Dermis microvascular lymphatic vessel endothelial cell (primary cell): ENCODE measurements at places on chromosomes 11 and 22. TPM values are rescaled to one million over a fixed set of nuclear protein-coding genes. Genes with fewer than 3 reads are reported as not detected.

The OR52A1 gene
- not detected in 2 replicates for total RNA-seq

The CCDC116 gene
- under 0.01 and 0.13 TPM in 2 replicates for total RNA-seq

The SYT8 gene
- under 0.01 and 0.13 TPM in 2 replicates for total RNA-seq

The MPZL3 gene
- 3.2 and 3.7 TPM in 2 replicates for total RNA-seq

The MMP27 gene
- total RNA-seq: not detected in 2 replicates

The ALDH3B2 gene
- not detected in 2 replicates for total RNA-seq

The SPDYC gene
- total RNA-seq: not detected in 2 replicates

The TEX12 gene
- total RNA-seq: not detected in 2 replicates

The OR6A2 gene
- under 0.01 and 0.25 TPM in 2 replicates for total RNA-seq

The SCGB1A1 gene
- total RNA-seq: not detected in 2 replicates

The JAM3 gene
- total RNA-seq: 8.6 and 15.8 TPM in 2 replicates

The ATXN10 gene
- 59.6 and 88.6 TPM in 2 replicates for total RNA-seq

The KIF18A gene
- 3.2 and 8.7 TPM in 2 replicates for total RNA-seq

The MMP10 gene
- 3.5 and 10.1 TPM in 2 replicates for total RNA-seq

The ARHGEF17 gene
- total RNA-seq: 29.8 and 59.0 TPM in 2 replicates

The ANKK1 gene
- not detected in 2 replicates for total RNA-seq

The CRYAB gene
- total RNA-seq: 0.13 TPM in 2 replicates

The CHCHD10 gene
- 7.4 and 15.2 TPM in 2 replicates for total RNA-seq

The SNAP29 gene
- 6.9 and 8.2 TPM in 2 replicates for total RNA-seq

The ADM2 gene
- 0.13 and 0.25 TPM in 2 replicates for total RNA-seq

The OR2AT4 gene
- not detected in 2 replicates for total RNA-seq

The SF3A1 gene
- 11.3 and 17.3 TPM in 2 replicates for total RNA-seq

The PDE3B gene
- total RNA-seq: 0.13 and 0.51 TPM in 2 replicates

The FGF3 gene
- not detected in 2 replicates for total RNA-seq

The C11orf87 gene
- total RNA-seq: not detected in 2 replicates

The MS4A2 gene
- not detected in 2 replicates for total RNA-seq

The RAB38 gene
- total RNA-seq: 1.5 and 2.4 TPM in 2 replicates

The PATL1 gene
- 4.2 and 10.1 TPM in 2 replicates for total RNA-seq

The PDGFB gene
- total RNA-seq: 22.6 and 47.0 TPM in 2 replicates

The C11orf52 gene
- total RNA-seq: 0.13 and 0.39 TPM in 2 replicates

The PIH1D2 gene
- 0.51 and 1.2 TPM in 2 replicates for total RNA-seq

The DGCR6 gene
- 0.25 and 0.51 TPM in 2 replicates for total RNA-seq

The CARD16 gene
- total RNA-seq: 53.5 and 65.6 TPM in 2 replicates

The RASSF10 gene
- 4.8 and 11.8 TPM in 2 replicates for total RNA-seq

The TOMM22 gene
- 54.5 and 71.8 TPM in 2 replicates for total RNA-seq

The PEX16 gene
- 30.8 and 31.4 TPM in 2 replicates for total RNA-seq

The XKR3 gene
- not detected in 2 replicates for total RNA-seq

The MMP11 gene
- 5.3 and 6.8 TPM in 2 replicates for total RNA-seq

The MRPL16 gene
- total RNA-seq: 20.2 and 29.3 TPM in 2 replicates

The POU2F3 gene
- total RNA-seq: under 0.01 and 0.13 TPM in 2 replicates

The FOLR3 gene
- not detected in 2 replicates for total RNA-seq

The GLYATL1B gene
- total RNA-seq: not detected in 2 replicates

The IL10RA gene
- total RNA-seq: 0.25 TPM in 1 of 2 replicates, not detected in the other

The GTSE1 gene
- total RNA-seq: 3.4 and 6.3 TPM in 2 replicates

The DRD4 gene
- total RNA-seq: under 0.01 TPM in 1 of 2 replicates, not detected in the other

The NPAS4 gene
- not detected in 2 replicates for total RNA-seq

The FAT3 gene
- under 0.01 TPM in 1 of 2 replicates, not detected in the other for total RNA-seq
